ENCODE measurements at places on chromosomes 6 and 20. TPM values are rescaled to one million over a fixed set of nuclear protein-coding genes. Genes with fewer than 3 reads are reported as not detected.

The TASP1 gene
- polyA plus RNA-seq = 4.8 TPM

The FOXQ1 gene
- polyA plus RNA-seq = 1.9 TPM

DNA sequence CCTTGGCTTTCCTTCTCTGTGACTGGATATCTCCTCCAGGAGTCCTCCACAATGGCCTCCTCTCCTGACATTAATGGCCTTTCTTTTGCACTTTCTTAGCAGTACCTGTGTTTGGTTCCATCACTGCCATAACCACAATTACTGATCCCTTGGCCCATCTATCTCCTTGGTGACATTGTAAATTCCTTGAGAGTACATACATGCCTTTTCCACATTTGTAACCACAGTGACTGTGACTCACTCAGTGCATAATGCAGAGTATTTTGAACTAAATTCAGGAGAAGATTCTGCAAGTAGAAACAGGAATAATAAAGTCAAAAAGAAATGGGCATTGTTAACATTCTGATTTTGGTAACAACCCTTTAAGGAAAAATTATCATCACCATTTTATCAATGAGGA lies 197.2 kb upstream of the SOX4 start:
- H3K27me3 ChIP-seq = no peaks in the 10 kb centered on the region
- H3K4me3 ChIP-seq = no peak overlapping the region
- H3K27ac ChIP-seq = no peak overlapping the region

The NMBR gene
- not detected for polyA plus RNA-seq

DNA sequence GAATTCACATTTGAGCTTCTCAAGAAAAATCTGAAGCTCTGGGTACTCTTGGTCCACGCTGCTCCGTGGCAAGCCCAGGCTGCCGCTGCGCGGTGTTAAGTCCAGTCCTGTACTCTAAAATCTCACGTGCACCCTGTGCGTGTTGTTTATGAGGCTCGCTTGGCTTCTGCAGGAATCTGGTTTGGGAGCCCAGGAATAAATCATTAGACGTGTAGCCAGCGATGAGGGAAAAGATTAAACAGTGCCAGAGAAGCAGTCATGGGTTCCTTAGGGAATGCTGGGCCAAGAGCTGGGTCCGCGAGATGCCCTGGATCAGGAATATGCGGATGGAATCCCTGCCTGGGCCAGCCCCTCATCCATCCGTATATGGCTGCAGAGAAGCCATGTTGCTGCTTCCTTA lies 87.3 kb downstream of the KCNB1 start:
- no peaks in the 10 kb centered on the region for H3K36me3 ChIP-seq
- H3K27me3 ChIP-seq = peaks cover 18% of the 10 kb centered on the region
- peak; percentile 15 for DNase-seq
- no peaks in the 10 kb centered on the region for H3K4me1 ChIP-seq
- H3K27ac ChIP-seq = no peak overlapping the region

DNA sequence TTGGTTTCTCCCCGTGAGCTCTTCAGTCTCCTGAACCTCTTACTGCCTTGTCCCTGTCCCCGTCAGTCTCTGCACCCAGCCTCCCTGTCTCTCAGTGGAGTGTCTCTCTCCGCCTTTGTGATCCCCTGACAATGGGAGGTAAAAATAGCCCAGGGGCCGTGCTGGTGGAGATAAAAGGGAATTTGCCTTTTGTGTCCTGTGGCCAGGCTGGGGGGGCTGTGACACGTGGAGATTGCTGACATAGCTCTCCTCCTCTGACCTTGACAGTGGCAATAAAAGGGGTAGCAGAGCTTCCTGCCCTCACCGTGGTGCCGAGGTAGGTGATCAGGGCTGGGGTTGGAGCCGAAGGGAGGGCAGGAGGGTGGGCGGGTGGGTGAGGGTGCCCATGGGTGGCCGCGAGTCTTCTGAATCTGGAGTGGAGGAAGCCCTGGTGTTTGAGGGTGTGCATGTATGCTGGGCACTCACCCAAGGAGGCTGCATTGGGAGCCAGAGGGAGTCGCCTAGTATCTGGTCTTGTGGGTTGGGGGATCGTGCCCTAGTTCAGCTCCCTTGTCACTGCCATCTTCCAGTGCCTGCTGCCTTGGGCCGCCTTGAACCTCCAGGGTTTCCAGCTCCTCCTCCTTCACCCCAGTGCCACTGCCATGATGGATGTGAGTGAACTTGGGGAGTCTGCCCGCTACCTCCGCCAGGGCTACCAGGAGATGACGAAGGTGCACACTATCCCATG lies 21.9 kb downstream of the MYH7B start:
- no peak overlapping the region for H3K27ac ChIP-seq
- no peak overlapping the region for H3K4me3 ChIP-seq
- no peaks in the 10 kb centered on the region for H3K36me3 ChIP-seq
- DNase-seq = no peak
- peaks cover 7% of the 10 kb centered on the region for H3K27me3 ChIP-seq

GRCh38 chr6:53410508-53411258 lies 61.9 kb upstream of the ELOVL5 start:
- H3K4me3 ChIP-seq = no peak overlapping the region
- H3K36me3 ChIP-seq = no peaks in the 10 kb centered on the region
- peaks cover 2% of the 10 kb centered on the region for H3K27me3 ChIP-seq
- DNase-seq = peak; percentile 54
- no peaks in the 10 kb centered on the region for H3K4me1 ChIP-seq

DNA sequence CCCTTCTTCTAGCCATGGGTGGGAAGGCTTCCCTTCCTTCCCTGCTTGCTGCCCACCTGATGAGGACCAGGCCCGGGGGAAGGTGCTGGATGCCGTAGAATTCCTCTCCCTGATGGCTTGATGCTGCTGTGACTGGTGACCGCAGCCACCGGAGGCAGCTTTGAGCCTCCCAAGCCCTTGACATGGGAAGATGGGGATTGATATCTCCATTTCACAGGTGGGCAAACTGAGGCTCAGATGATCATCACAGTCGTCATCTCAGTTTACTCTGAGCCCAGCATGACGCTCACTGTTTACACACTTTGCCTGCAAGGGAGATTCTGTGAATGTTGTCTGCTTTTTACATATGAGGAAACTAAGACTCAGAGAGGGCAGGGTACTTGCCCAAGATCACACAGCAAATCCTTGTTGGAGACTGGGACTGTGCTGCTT lies 43.9 kb downstream of the SRC start:
- H3K4me3 ChIP-seq = no peak overlapping the region
- peaks cover under 1% of the 10 kb centered on the region for H3K4me1 ChIP-seq
- no peak for DNase-seq
- H3K27ac ChIP-seq = no peak overlapping the region
- H3K36me3 ChIP-seq = peaks cover 16% of the 10 kb centered on the region
- no peaks in the 10 kb centered on the region for H3K27me3 ChIP-seq

- H3K27ac ChIP-seq = no peak overlapping the region
- no peaks in the 10 kb centered on the region for H3K27me3 ChIP-seq
- H3K4me3 ChIP-seq = no peak overlapping the region
Measured at GRCh38 chr20:50663095-50663821, 28.1 kb downstream of the RIPOR3 start.

The MRPL18 gene
- polyA plus RNA-seq = 101 TPM

Data from fibroblast of lung (primary cell).